Progenitor cell of endocrine pancreas (in vitro differentiated cells): ENCODE measurements at places on chromosomes 13 and 19. TPM values are rescaled to one million over a fixed set of nuclear protein-coding genes. Genes with fewer than 3 reads are reported as not detected.

DNA sequence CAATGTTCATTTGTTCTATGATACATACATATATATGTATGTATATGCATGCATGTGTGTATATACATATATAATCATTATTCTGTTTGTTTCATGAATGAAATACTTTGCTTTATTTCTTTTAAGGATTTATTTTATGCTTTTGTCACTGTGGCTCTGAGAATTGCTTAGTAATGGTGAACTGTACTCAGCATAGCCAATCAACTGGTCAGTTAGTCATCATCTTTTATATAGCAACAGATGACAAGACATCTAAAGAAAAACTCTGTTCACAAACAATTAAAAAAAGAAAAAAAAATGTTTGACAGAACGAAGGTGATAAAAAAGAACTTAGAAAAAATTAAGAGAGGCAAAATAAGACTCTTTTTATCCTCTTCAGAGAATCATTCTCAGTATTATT is 1440.3 kb downstream of the PCDH9 start:
- no peaks in the 10 kb centered on the region for H3K27me3 ChIP-seq
- H3K27ac ChIP-seq: no peak overlapping the region
- DNase-seq: no peak
- no peaks in the 10 kb centered on the region for H3K36me3 ChIP-seq
- no peaks in the 10 kb centered on the region for H3K4me1 ChIP-seq

- DNase-seq: no peak
- H3K4me1 ChIP-seq: peaks cover 19% of the 10 kb centered on the region
- no peak within 1 kb of the TSS for H3K4me3 ChIP-seq
- peaks cover 10% of the 10 kb centered on the region for H3K36me3 ChIP-seq
These were observed at the start of gene CAPS for GRCh38 chr19:5913739-5914357. Gene CAPS, plus strand, starts transcription at chr19:5914254. Its CDS starts 153 bp downstream, at chr19:5914407.

DNA sequence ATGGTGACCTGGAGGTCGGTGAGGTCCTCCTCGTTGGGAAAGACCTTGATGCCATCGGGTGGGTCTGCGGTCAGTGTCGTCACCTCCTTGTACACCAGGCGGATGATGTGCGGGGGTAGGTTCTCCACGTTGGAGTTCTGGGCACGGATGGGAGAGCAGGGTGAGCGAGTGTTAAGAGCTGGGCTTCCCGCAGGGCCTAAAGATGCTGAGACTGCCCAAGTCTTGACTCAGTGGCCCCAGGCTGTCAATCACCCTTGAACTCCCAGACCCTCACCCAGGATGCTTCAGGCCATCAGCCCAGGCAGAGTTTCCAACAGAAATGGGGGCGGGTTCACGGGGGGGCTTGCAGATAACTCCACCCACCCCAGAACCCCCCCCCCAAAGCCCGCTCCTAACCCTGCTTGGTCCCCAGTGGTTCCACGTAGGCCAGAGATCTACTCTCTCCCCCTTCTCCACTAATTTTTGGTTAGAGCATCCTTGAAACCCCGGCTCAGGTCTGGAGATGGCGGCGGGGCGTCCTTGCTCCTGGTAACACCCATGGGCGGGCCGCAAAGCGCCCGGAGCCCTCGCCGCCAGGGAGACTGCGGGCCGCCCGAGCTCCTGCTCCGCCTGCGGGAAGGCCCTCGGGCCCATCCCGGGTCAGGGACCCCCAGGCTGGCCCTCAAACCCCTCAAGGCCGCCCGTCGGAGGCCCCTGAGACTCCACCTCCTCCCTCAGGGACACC is 600 bp downstream of the UBE2S start:
- peaks cover 14% of the 10 kb centered on the region for H3K4me1 ChIP-seq
- H3K27ac ChIP-seq: peak overlapping the region; percentile 67
- H3K4me3 ChIP-seq: peak overlapping the region; percentile 88
- peaks cover 14% of the 10 kb centered on the region for H3K27me3 ChIP-seq
- DNase-seq: no peak
- peaks cover 18% of the 10 kb centered on the region for H3K36me3 ChIP-seq

DNA sequence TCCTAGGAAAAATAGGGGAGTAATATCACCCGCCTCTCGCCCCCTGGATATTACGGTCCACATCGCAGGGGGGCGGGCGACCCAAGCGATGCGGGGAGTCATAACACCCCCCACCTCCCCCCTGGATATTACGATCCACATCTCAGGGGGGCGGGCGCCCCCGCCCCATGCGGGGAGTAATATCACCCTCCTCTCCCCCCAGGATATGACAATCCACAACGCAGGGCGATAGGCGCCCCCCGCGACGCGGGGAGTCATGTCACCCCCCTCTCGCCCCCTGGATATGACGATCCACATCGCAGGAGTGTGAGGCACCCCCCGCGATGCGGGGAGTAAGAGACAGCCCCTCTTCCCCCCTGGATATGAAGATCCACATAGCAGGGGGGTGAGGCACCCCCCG is 684.4 kb upstream of the PCDH9 start:
- H3K4me3 ChIP-seq: no peak overlapping the region
- no peak overlapping the region for H3K27ac ChIP-seq
- H3K27me3 ChIP-seq: no peaks in the 10 kb centered on the region
- no peaks in the 10 kb centered on the region for H3K4me1 ChIP-seq
- no peak for DNase-seq
- no peaks in the 10 kb centered on the region for H3K36me3 ChIP-seq

DNA sequence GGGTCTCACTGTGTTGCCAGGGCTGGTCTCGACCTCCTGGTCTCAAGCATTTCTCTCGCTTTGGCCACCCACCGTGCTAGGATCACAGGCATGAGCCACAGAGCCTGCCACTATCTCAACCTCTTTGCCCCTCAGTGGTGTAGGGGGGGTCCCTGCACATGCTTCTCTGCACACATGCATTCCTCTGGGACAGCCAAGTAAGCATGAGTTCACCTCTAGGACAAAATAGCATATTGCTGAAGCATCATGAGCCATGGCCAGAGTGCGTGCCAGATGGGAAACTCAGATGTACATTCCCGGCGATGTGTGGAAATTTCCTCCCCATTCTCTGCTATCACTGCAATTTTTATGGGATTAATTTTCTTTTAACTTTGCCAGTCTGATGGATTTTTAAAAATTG is 23.1 kb downstream of the CHAF1A start:
- peaks cover 13% of the 10 kb centered on the region for H3K36me3 ChIP-seq
- H3K4me1 ChIP-seq: no peaks in the 10 kb centered on the region
- H3K27me3 ChIP-seq: no peaks in the 10 kb centered on the region

- no peak overlapping the region for H3K27ac ChIP-seq
- no peaks in the 10 kb centered on the region for H3K36me3 ChIP-seq
- H3K4me1 ChIP-seq: peaks cover 2% of the 10 kb centered on the region
- H3K4me3 ChIP-seq: no peak overlapping the region
- peaks cover 19% of the 10 kb centered on the region for H3K27me3 ChIP-seq
These were observed 295.1 kb downstream of the MYO16 start for GRCh38 chr13:108924541-108924940.

- peaks cover 42% of the 10 kb centered on the region for H3K27me3 ChIP-seq
- H3K36me3 ChIP-seq: no peaks in the 10 kb centered on the region
- H3K4me1 ChIP-seq: peaks cover 20% of the 10 kb centered on the region
- H3K4me3 ChIP-seq: peak overlapping the region; percentile 66
These were observed 116.8 kb upstream of the CACNA1A start for GRCh38 chr19:13622766-13623715.

GRCh38 chr19:7622933-7623685 is 6.2 kb downstream of the XAB2 start:
- H3K36me3 ChIP-seq: peaks cover 19% of the 10 kb centered on the region
- no peak for DNase-seq
- no peak overlapping the region for H3K4me3 ChIP-seq

- H3K4me1 ChIP-seq: peaks cover 21% of the 10 kb centered on the region
- H3K27me3 ChIP-seq: no peaks in the 10 kb centered on the region
- no peak overlapping the region for H3K27ac ChIP-seq
- H3K4me3 ChIP-seq: no peak overlapping the region
- H3K36me3 ChIP-seq: peaks cover 8% of the 10 kb centered on the region
- DNase-seq: no peak
These were observed 305.2 kb downstream of the NDFIP2 start for GRCh38 chr13:79786176-79786575.

GRCh38 chr19:33399745-33400681 is 26.5 kb downstream of the CEBPG start:
- no peak for DNase-seq
- H3K4me3 ChIP-seq: no peak overlapping the region
- H3K27me3 ChIP-seq: no peaks in the 10 kb centered on the region
- H3K27ac ChIP-seq: no peak overlapping the region
- H3K36me3 ChIP-seq: no peaks in the 10 kb centered on the region
- peaks cover 5% of the 10 kb centered on the region for H3K4me1 ChIP-seq

Gene MISP3
- 3.0 and 3.5 TPM in 2 replicates for total RNA-seq

Gene ZFP28
- total RNA-seq: 12.1 and 12.9 TPM in 2 replicates

Gene ZNF793
- total RNA-seq: 24.8 and 30.9 TPM in 2 replicates

Gene FGF9
- total RNA-seq: 15.9 and 16.2 TPM in 2 replicates

Gene RFPL4A
- not detected in 2 replicates for total RNA-seq
